Left ventricle myocardium inferior (tissue), 1 donor: ENCODE measurements at places on chromosomes 5 and 9.

- DNase-seq, result no peak
Observed at GRCh38 chr5:171978519-171978918, 27.9 kb downstream of the FBXW11 start.

DNA sequence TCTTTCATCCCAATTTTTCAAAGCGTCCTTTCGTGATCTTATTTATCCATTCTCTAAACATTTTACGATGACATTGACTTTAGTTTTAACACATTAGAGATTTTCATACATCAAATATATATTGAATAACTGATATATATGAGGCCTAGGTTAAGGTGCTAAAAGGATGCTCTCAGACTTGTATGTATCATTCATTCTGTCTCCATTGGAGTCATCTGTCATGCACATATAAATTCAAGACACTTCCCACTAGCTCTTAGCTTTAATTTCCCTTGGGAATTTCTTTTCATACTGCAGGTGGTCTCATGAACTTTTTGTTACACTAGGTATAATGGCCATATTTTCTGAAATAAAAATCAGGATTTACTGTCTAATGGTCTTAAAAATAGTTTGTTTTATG is 635.8 kb upstream of the C9orf72 start:
- DNase-seq, result no peak

GRCh38 chr5:97094579-97095317 is 47.7 kb downstream of the LIX1 start:
- no peak for DNase-seq

DNA sequence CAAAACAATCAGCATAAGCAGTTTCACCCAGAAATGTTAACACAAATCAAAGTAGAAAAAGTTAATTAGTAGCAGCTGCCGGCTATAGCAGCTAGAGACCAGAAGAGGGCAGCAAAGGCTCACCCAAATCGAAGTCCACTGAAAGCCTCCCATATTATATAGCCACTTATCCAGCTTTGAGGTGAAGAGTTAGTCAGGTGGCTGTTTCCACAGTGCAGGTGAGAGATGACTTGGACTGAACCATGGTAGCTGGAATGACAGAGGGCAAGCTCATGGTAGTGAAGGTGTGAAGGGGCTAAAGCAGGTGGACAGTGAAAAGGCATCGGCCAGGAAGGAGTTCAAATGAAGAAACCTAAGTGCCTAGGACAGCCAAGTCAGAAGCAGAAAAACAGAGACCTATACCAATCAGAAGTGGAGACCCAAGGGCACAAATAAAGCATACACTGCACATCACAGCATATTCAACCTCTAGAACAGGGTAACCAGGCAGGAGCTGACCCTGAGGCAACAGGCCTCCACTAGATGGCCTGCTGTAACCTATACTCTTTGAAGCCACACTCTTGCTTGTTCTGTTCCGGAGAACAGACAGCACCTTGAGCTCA is 7.2 kb upstream of the RNF38 start:
- no peak for DNase-seq

DNA sequence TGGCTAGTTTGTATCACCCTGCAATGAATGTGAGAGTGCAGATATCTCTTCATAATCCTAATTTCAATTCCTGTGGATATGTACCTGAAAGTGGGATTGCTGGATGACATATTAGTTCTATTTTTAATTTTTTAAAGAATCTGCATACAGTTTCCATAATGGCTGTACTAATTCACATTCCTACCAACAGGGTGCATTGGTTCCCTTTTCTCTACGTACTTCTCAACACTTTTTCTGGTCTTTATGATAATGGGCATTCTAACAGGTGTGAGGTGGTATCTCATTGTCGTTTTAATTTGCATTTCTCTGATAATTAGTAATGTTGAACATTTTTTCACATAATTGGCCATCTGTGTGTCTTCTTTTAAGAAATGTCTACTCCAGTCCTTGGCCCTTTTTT is 927.5 kb downstream of the DTWD2 start:
- DNase-seq, result no peak

GRCh38 chr5:76801803-76802195 is 17.0 kb upstream of the F2RL1 start:
- no peak for DNase-seq

GRCh38 chr9:130627051-130627450 is 37.3 kb upstream of the PRDM12 start:
- DNase-seq, result no peak

DNA sequence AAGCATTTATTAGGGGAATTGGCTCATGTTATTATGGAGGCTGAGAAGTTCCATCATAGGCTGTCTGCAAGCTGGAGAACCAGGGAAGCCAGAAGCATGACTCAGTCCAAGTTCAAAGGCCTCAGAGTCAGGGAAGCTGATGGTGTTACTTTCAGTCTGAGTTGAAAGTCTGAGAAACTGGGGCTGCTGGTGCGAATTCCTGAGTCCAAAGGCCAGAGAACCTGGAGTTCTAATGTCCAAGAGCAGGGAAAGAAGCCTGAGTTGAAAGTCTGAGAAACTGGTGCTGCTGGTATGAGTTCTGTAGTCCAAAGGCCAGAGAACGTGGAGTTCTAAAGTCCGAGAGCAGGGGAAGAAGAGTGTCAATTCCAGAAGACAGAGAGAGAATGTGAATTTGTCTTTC is 641.1 kb downstream of the ISL1 start:
- no peak for DNase-seq

GRCh38 chr9:132163457-132163875 is 1.6 kb downstream of the NTNG2 start:
- no peak for DNase-seq

- DNase-seq, result peak; percentile 76
Observed at GRCh38 chr9:126500600-126501382, 112.9 kb upstream of the LMX1B start.

- DNase-seq, result no peak
Observed at GRCh38 chr5:19855031-19855430, 133.0 kb downstream of the CDH18 start.

- DNase-seq, result no peak
Observed at GRCh38 chr9:95079461-95079860, 238.0 kb downstream of the FANCC start.

DNA sequence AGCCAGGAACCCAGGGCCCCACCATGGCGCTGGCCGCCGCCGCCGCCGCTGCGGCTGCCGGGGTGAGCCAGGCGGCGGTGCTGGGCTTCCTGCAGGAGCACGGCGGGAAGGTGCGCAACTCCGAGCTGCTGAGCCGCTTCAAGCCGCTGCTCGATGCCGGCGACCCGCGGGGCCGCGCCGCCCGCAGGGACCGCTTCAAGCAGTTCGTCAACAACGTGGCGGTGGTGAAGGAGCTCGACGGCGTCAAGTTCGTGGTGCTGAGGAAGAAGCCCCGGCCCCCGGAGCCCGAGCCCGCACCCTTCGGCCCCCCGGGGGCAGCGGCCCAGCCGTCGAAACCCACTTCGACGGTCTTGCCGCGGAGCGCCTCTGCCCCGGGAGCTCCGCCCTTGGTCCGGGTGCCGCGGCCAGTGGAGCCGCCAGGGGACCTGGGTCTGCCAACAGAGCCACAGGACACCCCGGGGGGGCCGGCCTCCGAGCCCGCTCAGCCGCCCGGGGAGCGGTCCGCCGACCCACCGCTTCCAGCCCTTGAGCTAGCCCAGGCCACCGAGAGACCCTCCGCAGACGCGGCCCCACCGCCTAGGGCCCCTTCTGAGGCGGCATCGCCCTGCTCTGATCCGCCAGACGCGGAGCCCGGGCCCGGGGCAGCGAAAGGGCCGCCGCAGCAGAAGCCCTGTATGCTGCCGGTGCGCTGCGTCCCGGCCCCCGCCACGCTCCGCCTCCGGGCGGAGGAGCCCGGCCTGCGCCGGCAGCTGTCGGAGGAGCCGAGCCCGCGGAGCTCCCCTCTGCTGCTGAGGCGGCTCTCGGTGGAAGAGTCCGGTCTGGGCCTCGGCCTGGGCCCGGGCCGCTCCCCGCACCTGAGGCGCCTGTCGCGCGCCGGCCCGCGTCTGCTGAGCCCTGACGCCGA is 749 bp downstream of the SOWAHA start:
- no peak for DNase-seq

DNA sequence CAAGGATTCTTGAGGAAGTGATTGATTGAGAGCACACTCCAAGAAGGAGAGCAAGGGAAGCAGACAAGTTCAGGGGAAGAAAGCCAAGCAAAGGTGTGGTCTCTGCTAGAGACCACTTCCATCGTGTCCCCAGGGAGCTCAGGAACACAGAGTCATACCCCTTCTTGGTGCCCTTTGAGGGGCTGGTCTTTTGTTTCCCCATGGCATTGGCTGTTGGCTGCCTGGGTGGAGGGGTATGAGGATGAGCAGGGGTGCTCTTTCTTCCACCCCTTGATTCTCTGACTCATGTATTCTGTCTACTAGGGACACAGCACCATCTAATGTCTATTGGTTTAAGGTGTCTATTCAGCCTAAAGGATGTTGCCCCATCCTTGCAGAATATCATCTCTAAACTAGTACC is 11.5 kb upstream of the SPOCK1 start:
- no peak for DNase-seq

DNA sequence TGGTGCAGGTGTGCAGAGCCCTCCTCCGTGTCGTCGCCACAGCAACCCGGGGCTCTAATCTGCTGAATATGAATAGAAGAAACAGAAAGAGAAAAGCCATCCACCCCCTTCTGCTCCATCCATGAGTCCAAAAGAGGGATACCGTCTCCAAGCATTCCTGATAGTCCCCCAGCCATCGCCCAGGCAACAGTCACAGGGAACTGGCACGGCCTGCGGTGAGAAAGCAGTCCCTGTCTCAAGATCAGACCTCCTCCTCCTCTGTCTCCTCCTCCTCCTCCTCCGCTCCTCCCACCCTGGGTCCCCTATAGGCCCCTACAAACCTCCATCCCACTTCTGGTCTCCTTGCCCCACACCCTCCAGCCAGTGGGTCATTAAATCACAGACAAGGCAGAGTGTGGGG is 308.1 kb upstream of the MPDZ start:
- no peak for DNase-seq

DNA sequence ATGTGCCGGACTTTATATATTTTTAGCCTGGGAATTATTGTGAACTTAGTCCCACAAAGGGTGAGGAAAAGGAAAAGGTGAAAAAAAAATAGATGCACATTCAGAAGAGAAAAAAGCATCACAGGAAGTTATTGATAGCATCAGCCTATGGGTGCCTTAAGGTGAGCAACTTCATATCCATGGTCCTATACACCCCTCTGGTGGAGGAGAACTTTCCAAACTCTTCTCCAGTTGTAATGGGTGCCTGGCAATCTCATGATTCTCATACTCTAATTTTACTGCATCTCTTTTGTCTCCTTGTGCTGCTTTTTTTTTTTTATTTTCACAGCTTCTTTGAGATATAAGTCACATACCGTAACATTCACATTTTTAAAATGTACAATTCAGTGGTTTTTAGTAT is 107.4 kb downstream of the JAKMIP2 start:
- DNase-seq, result no peak

GRCh38 chr5:106152569-106152968 is 1518.2 kb downstream of the EFNA5 start:
- DNase-seq, result no peak

GRCh38 chr9:133769511-133770075 is 31.4 kb upstream of the SARDH start:
- no peak for DNase-seq

DNA sequence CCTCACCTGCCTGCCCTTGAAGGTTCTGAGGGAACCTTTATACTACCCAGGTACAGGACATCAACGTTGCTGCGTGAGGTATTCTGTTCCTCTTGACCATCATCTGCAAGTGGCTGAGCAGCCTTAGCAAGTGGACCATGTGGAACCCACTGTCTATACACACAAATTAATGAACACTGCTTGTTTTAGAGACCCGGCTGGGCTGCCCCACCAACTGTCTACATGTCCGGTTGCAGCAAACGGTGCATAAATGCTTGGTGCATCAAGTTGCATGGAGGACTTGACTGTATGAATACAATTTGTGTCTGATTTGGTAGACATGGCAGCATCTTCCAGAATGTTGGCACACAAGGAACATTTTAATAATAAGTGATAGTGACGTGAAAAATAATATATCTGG is 65.8 kb downstream of the SEMA6A start:
- DNase-seq, result no peak

DNA sequence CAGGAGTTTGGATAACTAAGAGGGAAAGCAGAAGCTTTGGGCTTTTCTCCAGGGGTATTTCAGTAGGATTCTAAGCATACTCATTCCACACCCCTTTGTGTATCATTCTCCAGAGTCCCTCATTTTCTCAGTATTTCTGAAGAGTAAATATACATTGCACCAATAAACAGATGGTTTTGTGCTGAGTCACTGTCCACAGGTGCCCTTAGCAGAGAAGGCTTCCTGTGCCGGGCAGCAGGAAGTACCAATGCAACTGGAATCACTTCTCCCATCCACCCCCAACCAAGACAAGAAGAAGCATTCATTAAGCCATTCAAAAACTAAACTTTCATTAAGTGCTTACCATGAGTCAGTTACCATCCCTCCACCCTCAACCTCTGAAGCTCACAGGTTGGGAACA is 3.6 kb upstream of the CCNJL start:
- no peak for DNase-seq

DNA sequence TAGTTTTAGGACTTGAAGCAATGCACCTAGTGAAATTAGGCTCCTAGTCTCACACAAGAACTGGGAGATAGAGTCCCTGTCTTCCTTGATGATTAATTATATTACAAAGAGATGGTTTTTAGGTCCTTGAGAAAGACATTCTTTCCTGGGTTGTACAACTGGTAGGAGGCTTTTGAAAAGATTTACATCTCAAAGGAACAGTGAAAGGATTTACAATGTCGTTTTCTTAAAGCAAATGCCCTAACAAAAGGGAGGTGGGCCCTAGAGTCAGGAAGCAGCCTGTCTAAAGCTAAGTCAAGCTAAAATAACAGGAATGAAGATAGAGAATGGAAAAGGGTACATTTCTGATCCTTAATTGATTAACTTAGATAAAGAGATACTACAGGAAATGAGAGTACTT is 102.2 kb upstream of the IL7R start:
- DNase-seq, result no peak
